Activated CD4-positive, CD25-positive, alpha-beta regulatory T cell (primary cell): ENCODE measurements at places on chromosomes 16 and 17.

DNA sequence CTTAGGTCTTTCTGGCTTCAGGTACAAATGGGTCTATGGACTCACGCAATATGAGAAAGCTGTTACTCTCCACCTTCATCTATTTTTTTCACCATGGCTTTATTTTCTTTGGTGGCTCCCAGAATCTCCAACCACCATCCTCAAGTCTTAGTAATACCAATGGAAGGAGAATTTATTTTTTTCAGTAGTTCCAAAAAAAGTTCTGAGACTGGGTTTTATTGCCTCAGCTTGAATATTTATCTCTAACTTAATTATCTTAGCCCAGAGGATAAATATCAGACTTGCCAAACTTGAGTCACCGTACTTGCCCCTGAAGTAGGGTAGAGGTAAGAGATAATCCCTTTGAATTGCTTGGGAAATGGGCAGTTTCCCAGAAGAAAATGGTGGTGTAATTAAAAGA lies 23.2 kb upstream of the CACNG3 start:
- no peak for DNase-seq

DNA sequence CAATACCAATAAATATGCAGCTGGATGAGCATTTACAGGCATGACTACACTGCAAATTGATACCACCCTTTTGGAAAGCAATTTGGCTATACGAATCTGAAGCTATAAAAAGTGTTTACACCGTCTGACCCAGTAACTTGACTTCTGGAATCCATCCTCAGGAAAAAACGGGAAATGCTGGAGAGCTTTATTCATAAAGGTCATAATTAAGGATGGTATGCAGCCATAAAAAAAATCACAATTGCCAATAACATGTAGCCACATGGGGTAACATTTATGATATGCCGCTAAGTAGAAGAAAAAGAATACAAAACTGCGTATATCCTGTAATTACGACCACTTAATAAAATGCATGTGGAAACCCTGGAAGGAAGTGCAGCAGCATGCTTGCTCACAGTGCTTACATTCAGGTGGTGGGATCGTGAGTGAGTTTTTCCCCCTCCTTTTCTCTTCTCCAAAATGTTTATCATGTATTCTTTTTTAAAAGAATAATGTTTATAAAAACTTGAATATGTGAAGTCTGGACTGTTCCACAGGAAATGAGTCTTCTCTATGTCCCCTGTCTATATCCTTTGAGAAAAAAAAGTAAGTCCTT lies 34.2 kb downstream of the COPRS start:
- DNase-seq: no peak

GRCh38 chr17:7882068-7882467 lies 6.5 kb upstream of the CHD3 start:
- no peak for DNase-seq

- DNase-seq: peak; percentile 53
Observed at GRCh38 chr16:11224894-11225676, 30.9 kb downstream of the SOCS1 start.

DNA sequence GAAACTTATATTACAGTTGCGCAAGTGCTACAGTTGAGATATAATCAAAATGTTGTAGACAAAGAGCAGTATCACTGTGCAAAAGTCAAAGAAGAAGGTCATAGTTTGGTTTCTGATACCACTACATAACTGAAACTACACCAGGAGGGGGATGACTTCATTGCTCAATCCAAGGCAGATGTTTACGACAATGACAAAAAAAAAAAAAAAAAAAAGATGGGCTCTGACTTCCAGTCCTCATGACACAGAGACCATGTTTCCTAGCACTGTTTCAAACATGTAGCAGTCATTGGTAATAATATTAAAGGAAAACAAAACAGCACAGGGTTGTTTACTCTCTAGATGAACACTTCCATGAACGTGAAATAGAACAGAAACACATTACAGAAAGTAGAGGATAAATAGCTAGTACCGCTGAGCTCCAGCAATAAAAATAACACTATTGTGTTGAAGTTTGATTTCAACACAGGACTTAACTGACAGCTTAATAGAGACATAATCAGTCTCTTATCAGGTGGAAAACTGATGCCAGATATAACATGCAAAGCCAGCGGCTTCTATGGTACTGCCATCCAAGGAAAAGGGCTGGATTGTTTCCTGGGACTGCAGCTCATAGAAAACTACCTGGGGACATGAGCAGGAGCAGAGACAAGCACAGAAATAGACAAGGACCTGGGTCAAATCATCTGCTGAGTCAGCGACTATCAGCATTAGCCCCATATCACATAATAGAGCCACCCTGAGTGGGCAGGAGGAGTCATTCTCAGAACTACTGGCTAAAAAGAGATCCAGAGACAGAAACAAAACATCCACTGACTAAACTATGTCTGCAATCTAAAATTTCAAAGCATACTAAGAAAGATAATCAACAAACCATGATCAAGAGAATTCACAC lies 463.6 kb upstream of the SOX9 start:
- DNase-seq: no peak

DNA sequence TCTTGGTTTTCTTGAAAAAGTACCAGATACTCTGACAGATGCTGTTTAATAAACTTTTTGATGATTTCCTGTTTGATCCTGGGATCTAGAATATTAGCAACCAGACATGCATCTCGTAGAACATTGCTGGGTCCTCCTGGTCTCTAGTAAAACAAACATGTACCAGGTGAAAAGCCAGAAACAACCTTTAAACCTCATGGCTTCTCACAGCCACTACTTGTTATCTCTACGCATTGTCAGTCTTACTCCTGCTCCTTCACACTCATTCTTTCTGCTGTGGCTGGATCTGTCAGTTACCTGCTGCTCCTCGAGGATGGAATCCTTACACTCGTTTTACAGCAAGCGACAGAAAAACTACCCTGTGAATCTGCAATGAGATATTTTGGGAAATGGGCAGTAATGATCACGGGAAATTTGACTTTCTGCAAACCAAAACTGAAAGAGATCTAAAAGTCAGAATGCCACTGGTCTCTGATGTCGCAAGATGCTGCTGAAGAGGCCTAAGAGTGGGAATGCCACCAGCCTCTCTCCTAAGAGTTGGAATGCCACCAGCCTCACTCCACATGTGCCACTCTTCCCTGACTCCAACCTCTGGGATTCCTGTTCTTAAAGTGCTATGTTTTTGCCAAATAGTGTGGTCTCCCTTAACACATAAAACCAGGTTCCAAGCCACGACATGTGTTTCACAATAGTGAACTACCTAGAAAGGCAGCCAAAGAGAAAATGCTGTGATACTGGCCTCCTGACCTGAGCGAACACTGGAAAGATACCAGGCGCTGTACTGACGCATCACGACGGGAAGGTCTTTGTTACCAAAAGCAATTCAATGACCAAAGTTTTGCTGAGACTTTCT lies 86.3 kb downstream of the VPS53 start:
- no peak for DNase-seq

DNA sequence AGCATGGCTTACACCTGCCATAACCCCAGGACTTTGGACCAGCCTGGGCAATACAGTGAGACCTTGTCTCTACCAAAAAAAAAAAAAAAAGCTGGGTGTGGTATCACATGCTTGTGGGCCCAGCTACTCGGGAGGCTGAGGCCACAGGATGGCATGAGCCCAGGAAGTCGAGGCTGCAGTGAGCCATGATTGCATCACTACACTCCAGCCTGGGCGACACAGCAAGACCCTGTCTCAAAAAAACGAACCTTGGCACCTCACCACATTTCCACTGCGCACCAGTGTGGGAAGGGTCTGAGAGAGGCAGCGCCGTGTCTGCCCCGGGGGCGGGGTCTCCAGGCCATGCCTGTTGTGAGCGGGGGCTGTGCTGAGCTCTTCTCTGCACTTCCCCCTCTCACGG lies 6.3 kb downstream of the ACSF3 start:
- DNase-seq: no peak

GRCh38 chr17:68794636-68795434 lies 160.4 kb downstream of the ABCA8 start:
- no peak for DNase-seq

DNA sequence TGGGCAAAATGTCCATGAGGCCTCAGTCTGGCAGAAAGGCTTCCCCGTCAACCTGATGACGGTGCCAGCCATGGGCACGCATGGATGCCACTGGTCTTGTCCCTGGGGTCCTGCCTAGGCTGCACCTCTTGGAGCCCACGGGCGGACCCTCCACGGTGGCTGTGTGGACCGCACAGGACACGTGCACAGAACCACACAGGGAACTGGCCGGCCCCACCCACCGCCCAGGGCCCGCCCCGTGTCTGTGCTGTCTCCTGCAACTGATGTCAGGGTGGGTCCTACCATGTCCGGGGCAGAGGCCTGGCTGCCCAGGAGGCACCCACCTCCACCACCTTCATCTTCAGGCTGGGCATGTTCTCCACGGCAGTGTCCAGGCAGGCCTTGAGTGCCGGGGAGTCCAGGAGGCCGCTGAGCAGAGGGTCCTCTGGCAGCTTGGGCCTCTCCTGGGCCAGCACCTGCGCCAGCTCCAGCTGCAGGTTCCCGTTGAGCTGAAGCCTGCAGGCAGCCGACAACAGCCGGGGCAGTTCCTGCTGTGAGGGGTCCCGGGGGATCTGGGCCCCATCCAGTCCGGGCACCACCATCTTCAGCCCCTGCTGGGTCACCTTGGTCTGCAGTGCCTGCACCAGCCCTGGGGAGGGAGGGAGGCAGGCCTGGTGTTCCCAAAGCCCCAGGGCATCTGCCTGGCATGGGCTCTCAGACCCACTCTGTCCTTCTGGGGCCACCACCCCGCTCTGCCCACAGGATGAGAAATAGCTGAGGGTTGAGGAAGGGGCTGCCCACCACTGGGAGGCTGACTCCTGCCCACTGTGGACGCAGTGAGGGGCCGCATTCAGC lies 11.9 kb downstream of the FASN start:
- DNase-seq: no peak

DNA sequence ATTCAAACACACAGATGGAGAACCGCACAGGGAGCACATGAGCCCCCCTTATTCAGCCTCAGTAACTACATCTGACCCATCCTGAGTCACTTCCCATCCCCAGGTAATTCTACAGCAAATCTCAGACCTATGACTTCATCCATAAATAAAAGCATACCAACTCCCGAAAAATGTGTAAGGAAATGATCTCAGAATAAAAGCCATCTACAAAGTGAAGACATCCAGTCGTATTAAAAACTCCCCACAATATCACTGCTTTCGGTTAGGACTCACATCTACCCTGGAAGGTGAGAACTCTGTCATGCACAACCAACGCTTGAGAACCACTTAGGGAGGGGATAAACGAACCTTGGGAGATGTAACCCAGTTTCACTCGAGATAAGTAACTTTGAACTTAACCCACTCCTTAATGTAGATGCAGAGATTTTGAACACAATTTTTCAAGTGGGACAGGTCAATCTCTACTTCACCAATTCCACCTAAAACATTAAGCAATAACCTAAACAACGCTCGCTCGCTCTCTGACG lies 1.3 kb downstream of the USP36 start:
- DNase-seq: no peak

DNA sequence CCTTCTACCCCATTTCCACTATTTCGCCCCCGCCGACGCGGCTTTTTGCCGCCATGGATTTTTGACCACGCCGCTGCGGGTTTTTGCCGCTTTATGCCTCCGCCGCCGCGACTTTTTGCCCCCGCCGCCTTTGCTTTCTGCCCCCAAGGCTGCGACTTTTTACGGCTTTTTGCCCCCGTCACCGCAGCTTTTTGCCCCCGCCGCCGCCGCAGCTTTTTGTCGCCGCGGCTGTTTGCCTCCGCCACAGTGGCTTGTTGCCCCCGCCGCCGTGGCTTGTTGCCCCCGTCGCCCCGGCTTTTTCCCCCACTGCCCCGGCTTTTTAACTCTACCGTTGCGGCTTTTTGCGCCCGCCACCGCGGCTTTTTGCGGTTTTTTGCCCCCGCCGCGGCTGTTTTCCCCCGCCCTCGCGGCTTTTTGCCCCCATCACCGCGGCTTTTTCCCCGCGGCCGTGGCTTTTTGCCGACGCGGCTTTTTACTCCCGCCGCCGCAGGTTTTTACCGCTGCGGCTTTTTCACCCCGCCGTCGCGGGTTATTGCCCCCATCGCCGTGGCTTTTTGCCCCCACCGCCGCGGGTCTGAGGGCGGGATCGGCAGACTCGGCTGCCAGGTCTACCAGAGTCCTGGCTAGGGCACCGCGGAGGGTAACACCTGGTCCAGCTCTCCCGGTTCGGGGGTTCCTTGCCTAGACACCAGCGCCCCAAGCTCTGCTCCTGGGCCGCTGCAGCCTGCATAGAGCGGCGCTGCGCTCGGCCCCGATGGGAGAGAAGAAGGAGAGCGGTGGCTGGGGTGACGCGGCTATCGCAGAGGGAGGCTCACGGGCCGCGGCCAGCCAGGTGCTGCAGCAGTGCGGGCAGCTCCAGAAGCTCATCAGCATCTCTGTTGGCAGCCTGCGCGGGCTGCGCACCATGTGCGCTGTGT lies 562.7 kb upstream of the WSB1 start:
- DNase-seq: no peak
